ENCODE measurements at places on chromosomes 13 and 19.
A peak's percentile ranks its signal among the peaks of the same experiment; 100 is the strongest.

- DNase-seq, result no peak
These were observed 1881.5 kb upstream of the PCDH20 start for GRCh38 chr13:63297163-63297562.

- DNase-seq, result no peak
These were observed 10.7 kb downstream of the LMTK3 start for GRCh38 chr19:48500830-48501493.

GRCh38 chr13:32381539-32381938 is 46.4 kb downstream of the N4BP2L1 start:
- DNase-seq, result no peak

DNA sequence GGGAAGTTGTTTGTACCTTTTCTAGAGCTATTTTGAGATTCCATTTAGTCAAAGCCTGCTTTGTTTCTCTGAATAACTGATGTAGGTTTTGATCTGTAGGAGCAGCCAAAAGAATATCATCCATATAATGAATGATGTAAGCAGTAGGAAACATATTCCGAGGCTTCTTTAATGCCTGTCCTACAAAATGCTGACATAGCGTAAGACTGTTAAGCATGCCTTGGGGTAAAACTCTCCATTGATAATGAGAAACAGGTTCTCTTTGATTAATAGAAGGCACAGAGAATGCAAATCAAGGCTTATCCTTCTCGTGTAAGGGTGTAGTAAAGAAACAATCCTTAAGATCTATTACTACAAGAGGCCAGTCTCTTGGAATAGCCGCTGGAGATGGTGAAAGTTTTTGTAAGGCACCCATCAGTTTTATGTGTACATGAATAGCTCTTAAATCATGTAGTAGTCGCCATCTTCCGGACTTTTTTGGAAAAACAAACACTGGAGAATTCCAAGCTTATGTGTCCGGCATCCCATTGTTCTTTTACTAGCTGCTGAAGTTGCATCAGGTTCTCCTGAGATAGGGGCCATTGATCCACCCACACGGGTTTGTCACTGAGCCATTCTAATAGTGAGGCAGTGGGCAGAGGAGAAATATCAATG is 13.5 kb downstream of the FPR3 start:
- no peak for DNase-seq

- no peak for DNase-seq
These were observed 101.1 kb downstream of the DNAJC15 start for GRCh38 chr13:43124490-43124889.

GRCh38 chr13:77742801-77743200 is 45.3 kb downstream of the SLAIN1 start:
- DNase-seq, result no peak

DNA sequence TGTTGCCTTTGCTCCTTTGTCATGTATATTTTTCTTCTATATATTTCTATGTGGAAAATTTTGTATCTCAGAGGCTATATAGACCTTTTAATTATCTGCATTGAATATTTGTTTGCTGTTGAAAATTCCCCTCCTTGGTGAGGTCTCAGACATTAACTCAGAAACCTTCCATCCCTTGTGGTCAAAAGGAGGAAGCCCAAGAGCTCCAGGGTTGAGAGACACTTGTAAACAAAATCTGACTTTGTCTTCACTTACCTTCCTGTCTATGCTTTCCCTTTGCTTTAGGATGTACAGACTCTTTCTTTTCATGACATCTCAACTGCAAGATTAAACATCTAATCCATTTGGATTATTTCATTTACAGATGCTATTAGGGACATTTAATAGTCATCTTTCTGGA is 157.5 kb downstream of the PCDH20 start:
- no peak for DNase-seq

DNA sequence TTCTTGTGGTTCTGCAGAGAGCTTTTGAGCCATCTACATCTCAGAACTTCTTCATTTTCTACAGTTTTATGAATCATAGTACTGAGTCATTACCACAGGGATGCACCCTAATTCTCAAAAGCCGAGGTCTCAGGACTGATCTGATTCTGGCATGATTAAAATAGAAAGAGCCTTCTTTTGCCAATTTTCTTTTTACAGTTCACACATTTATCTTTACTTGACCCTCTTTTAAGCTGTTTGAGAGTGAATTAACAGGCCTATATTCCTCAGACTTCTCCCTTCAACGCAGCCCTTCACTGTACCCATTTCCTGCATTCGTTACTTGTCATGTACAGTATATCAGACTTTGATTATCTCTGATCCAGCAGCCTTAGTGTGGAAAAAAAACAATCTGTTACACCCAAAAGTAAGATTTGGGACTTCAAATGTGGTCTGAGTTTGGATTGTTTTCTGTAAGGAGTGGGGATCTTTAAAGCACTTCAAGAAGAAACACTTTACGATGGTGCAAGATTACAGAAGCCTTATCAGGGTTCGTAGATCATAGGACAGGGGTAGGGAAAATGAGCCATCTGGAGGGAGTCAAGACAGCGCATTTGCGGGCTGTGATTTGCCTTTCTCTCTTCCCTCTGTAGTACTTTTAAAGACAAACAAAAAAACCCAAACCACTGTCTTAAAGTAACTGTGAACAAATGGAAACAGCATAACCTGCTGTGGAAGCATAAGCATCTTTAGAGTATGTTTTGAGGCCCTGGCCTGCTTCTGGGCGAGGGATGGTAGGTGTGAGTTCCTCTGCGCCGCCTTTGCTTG is 15.3 kb upstream of the GPR183 start:
- no peak for DNase-seq

DNA sequence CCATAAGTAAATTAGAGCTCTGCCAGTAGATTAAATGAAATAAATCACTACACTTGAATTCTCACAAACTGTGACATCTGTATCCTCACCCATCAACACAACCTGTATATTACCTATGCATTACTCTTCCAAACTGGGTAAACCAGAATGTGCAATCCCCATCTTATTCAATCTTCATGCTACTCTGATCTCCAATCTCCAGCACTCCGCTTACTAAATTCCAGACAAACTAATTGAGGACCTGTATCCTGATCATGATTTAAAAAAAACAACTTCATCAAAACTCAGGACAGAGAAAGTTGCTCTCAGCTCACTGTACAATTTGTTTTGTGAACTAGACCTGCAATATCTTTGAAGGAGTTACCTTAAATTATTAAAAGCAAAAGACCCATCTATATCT is 74.4 kb downstream of the FOXO1 start:
- no peak for DNase-seq

- no peak for DNase-seq
These were observed 785.8 kb upstream of the SLC10A2 start for GRCh38 chr13:103852036-103852435.

GRCh38 chr13:78238911-78239310 is 320.3 kb upstream of the EDNRB start:
- DNase-seq, result no peak

DNA sequence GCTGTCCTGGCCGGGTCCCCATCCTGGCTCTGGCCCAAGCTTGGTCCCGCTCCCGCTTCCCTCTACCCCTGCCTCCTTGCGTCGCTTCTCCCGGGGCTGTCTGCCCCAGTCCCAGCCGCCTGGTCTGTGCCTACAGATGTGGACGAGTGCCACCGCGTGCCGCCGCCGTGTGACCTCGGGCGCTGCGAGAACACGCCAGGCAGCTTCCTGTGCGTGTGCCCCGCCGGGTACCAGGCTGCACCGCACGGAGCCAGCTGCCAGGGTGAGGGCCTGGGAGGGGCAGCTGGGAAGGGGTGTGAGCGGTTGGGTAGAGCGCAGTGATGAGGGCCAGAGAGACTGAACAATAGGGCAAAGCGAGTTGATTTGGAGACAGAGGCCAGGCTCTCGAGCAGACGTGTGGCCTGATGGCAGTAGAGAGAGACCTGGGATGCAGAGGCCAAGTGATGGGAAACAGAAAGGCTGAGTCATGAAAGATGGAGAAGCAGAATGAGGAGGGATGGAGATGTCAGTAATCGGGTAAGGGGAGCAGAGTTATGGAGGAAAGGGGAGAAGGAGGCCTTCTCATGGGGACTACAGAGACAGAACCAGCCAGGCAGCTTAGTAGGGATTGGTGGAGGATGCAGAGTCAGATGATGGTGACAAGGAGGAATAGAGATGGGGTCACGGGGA is 9.4 kb downstream of the LTBP4 start:
- no peak for DNase-seq

DNA sequence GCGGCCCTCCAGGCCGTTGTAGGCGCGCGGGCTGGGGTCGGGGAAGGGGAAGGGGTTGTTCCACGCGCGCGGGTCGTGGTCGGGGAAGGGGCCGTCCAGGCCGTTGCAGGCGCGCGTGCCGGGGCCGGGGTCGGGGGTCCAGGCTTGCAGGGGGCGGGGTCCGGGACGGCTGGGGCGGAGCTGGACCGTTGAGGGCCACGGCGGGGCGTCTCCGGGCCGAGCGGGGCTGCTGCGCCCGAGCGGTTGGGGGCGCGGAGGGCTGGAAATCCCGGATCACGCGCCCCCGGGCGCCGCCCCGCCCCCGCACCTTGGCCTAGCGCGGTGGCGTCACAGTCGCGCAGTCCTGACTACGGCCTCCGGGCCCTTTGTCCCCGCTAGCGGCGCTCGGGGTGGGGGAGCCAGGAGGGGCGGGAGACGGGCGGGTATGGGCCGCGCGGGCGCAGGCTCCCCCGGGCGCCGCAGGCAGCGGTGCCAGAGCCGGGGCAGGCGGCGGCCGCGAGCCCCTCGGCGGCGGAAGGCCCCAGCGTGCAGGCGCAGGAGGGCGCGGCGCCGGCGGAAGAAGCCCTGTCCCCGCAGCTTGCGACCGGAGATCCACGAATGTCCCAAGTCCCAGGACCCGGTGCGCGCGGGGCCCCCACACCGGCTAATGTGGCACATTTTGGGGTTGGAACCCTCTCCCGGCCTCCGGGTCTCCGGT is 665 bp downstream of the GPX4 start:
- peak; percentile 15 for DNase-seq

DNA sequence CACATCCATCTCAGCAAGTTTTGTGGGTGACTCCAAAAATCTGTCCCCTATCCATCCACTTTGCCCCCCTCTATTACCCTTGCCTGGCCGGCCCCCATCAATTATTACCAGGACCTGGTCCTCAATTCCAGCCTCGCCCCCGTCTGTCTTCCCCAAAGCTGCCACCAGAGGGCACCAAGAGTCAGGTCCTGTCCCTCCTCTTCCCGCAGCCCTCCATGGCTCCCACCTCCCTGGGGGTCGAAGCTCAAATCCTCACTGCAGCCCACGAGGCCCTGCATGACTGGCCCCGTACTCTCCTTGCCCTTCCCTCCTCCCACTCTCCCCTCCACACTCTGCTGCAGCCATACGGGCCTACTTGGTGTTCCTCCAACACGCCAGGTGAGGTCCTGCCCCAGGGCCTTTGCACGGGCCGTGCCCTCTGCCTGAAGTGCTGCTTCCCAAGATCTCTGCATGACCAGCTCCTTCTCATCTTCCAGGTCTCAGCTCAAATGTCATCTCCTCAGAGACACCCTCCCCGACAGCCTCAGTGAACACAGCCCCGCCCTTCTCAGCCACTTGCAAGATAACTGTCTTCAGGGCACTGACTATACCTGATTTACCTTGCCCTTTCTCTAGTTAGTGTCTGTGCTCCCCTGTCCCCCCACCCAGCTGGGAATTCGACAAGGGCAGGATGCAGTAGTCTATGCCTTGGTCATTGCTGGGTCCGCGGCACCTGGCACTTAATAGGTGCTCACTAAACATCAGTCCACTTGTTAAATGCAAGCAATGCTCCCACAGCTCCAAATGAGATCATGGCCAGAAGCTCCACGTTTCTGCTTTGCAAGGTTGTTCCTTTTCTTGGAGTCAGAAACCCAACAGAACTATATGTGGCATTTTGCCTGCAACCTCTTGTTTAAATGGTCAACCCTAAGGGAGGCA is 16.8 kb upstream of the SEMA6B start:
- no peak for DNase-seq

DNA sequence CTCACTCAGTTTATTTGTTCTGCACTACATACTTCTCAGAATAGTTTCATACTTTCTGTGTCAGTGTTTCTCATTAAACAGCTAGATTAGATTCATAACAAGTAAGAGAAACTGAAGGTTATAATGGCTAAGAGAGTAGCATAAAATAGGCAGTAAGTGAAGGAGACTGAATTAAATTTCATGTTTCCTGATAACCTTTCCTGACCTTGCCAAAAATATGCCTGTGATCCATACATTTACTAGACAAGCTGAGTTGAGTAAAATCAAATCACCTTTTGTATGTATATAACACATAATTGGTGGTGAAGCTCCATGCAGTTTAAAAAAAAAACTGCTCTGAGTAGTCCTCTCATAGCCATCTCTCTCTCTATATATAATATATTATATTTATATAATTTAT is 545.3 kb upstream of the PCDH20 start:
- no peak for DNase-seq

DNA sequence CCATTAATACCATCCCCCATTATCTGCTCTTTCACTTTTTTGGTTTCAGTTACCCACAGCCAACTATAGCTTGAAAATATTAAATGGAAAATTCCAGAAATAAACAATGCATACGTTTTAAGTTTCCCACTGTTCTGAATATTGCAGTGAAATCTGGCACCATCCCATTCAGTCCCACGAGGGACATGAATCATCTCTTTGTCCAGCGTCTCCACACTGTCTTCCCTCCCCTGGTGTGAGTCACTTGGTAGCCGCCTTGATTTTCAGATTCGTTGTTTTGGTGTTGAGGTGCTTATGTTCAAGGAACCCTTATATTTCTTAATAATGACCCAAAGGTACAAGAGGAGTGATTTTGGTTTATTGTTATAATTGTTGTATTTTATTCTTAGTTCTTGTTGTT is 246.1 kb downstream of the DCT start:
- no peak for DNase-seq

- no peak for DNase-seq
These were observed 214.5 kb downstream of the ABCC4 start for GRCh38 chr13:95086761-95087160.

- no peak for DNase-seq
These were observed 33.0 kb downstream of the MIPEP start for GRCh38 chr13:23856008-23856750.

DNA sequence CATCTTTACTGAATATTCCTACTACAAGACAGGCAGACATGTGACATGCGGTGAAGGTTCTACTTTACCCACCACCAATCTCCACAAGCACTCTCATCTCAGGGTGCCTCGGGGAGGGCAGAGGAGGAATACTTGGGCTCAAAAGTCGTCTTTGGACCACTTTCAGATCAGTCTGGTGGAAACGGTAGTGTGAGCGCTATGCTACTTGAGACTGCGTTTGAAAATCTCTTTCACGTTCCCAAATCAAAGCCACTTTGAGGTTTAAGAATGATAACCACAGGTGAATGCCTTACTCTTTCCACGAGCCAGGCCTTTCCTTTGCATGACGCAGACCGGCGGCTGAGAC is 1.5 kb upstream of the SOX1 start:
- peak; percentile 32 for DNase-seq

DNA sequence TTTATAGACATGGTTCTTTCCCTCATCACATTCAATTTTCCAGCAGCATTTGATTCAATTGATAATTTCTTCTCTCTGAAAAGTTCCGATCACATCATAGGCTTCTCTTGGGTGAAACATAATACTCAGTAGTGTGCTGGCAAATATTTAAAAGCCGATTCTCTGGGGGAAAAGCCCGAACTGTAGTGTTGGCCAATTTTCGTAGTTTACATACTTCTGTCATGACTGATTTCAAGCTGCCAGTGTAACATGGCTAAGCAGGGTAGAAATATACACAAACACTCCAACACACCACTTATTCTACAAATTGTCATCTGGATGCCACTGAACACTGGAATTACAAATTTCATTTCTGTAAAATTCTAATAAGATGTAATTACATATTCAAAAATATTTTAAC is 56.1 kb upstream of the FREM2 start:
- DNase-seq, result no peak

- no peak for DNase-seq
These were observed 1386.8 kb downstream of the PCDH9 start for GRCh38 chr13:65843314-65843731.
